ENCODE measurements at places on chromosomes 7 and 10.

- no peak for DNase-seq
Measured at GRCh38 chr7:55019691-55020465, 1.1 kb downstream of the EGFR start.

DNA sequence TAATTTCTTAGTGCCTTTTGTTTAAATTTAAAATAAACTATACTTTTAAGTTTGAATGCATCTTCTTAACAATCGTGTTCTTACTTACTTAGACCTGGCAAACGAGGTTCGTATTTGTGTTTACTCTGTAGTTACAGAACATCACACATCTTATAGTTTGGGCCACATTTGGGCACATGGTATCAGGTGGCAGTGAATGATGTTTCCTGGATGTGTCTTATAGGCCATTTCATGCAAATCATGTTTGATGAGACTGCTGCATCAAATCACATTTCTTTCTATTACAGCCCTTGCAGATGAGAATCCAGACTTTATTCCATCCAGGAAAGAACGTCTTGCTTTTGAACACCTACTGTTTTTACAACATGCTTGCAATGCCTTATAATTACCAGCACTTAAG is 78.5 kb downstream of the RBM33 start:
- no peak for DNase-seq

- DNase-seq = no peak
Measured at GRCh38 chr10:15237351-15237750, 68.9 kb upstream of the NMT2 start.

DNA sequence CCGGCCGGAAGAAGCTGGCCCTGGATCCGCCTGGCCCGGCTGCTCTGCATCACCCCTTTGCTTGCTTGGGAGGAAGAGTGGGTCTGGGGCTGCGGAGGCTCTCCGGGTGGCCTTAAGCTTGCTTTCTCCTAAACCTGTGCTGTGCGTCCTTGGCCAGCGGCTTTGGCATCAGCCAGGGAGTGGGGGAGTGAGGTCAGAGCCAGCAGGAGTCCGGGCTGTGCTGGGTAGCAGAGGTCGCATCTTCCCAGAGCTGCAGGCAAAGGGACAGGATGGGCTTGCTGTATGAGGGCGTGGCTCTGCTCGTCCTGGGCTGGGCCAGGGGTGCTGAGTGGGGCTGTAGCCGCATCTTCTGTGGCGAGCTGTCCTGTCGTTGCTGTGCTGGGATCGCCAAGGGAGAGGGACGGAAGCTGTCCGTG is 21.1 kb downstream of the BNIP3 start:
- no peak for DNase-seq

GRCh38 chr10:129319934-129320333 is 147.1 kb upstream of the MGMT start:
- no peak for DNase-seq

- no peak for DNase-seq
Measured at GRCh38 chr7:47627580-47628283, 45.8 kb upstream of the TNS3 start.

DNA sequence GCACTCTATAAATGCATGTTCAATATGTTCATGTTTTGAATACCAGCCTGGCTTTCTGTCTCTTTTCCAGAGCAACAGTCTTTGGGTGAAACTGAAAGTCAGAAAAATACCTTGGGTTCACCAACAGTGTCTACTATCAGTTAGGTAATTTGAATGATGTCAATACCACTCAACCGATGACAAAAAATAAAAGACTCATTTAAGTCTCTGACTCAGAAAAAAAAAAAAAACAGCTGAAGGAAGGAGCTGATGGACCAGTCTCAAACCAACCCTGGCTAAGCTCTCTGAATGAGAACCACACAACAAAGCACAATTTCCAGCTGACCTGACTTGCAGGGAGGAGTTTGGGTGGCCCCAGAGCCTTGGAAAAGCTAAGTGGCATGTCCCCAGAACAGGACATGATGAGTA is 42.5 kb downstream of the ABLIM1 start:
- DNase-seq = no peak

DNA sequence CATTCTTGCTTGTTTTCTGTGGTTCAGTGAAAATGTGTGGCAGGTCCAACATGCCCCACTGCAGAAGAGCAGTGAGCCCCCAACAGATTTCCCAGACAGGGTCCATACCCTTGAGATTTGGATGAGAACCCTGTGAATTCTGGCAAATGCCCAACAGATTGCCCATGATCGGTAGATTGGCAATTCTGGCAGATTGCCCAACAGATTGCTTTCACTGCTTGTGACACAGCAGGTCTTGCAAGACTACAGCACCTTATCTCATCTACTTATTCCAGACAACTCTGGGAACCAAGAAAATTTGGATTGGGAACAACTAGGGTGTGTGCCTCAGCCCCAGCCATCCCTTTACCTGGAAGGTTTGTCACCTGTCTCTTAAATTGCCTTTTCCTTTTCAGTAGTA is 143.7 kb upstream of the COL1A2 start:
- DNase-seq = no peak

DNA sequence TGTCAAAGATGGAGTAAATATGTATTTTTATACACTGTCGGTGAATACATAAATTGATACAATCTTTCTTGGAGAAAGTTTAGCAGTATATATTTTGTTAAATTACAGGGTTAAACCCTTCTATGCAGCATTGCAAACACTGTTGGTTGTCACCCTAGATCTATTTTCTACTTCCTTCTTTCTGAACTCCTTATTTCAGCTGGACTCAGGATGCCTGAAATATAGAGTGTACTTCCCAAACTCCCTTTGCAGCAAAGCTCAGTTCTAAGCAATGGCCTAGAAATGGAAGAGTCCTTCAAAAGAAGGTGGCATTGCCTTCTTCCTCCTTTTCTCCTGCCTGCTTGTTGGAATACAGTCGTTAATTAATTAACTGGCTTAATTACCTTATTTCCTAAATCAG is 20.6 kb downstream of the CUBN start:
- no peak for DNase-seq

- DNase-seq = no peak
Measured at GRCh38 chr10:4046030-4046429, 261.0 kb upstream of the KLF6 start.

- DNase-seq = no peak
Measured at GRCh38 chr7:111832174-111832573, 269.9 kb upstream of the IMMP2L start.

GRCh38 chr7:8217200-8218068 is 44.5 kb downstream of the ICA1 start:
- DNase-seq = peak; percentile 63

DNA sequence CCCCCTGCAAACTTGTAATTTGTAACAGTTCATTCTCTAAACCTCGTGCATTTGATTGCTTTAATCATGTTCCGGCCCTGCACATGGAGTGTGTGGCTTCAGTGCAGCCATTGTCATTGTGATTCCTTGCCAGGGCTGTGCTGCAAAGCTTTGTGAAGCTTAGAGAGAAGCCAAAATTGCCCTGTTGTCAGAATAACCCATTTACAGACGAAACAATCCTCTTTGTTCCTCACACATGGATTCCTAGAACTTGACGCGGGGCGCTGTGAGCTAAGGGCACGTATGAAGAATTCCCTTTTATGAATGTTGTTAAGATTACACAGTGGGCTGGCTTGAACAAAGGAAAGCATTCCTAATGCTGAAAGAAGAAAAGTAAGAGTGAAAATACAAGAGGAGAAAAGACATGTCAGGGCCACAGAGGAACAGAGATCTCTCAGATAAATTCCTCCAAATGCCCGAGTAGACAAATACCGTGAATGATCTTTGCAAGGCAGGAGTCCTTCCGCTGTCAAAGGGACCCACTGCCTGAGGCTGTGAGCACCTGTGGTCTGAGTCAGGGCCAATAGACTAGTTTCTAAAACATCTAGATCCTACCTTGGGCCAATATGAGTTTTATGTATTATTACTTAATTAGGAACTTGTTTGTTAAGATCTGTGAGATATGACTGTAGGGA is 205.4 kb upstream of the C7orf33 start:
- no peak for DNase-seq

DNA sequence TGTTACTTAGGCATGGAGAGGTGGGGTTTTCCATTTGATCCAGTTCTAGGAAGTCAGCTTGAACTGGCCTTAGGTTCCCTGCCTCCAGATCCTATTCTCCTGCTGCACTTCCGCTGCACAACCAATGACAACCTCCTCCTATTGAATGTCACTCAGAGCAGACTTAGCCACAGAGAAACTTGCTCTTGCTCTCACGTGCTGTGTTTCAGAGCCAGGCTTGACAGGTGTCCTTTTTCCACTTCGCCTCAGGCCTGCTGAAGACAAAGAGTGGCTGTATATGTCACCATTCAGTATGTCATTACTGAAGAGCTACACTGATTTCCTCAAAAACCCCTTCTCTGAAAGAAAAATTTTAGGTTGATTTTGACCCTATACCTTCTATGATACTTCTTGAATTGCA is 115.4 kb upstream of the ETV1 start:
- DNase-seq = no peak

DNA sequence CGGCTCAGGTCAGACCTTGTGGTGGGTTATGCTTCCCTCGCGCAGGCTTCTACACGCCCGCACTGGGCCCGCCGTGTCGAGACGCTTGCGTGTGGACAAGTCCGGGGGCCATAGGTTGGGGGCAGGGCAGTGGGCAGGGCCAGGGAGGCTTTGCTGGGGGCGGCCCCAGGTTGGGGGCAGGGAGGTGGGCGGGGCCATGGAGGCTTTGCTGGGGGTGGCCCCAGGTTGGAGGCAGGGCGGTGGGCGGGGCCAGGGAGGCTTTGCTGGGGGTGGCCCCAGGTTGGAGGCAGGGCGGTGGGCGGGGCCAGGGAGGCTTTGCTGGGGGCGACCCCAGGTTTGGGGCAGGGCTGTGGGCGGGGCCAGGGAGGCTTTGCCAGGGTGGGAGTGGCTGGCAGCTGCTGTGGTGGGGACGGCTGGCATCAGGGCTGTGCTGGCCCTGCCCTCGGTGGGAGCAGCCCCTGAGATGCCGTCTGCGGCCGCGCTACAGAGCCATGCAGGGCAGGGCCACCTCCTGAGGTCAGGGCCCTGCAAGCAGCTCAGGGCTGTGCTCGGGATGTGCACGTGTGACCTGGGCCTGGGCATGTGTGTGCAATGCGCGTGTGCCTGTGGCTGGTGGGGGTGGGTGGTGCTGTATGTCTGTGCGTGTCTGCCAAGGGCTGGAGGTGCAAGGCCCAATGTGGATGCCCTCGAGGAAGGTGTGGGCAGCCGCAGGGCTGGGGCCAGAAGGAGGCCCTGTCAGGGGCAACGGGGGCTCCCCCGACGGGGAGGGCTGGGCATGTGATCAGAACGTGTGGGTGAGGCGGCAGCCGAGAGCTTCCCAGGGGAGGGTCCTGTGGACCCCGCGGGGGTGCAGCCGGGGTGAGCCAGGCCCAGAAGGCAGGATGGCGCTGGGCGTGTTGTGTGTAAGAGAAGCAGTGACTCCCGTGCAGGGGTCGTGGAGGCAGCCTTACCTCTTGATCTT is 72.5 kb upstream of the NKX6-2 start:
- DNase-seq = no peak

DNA sequence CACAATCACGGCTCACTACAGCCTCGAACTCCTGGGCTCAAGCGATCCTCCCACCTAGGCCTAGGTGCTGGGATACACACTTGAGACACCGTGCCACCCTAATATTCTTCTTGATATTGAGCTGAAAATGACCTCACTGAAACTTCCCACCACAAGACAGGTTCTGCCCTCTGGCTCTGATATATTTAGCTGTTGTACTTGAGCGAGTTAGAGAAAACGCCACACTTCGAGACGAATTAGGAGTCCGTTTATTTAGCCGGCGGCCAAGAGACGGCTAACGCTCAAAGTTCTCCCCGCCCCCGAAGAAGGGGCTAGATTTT is 17.9 kb downstream of the ZC3HAV1 start:
- no peak for DNase-seq

GRCh38 chr7:69685293-69685631 is 87.0 kb downstream of the AUTS2 start:
- DNase-seq = no peak

DNA sequence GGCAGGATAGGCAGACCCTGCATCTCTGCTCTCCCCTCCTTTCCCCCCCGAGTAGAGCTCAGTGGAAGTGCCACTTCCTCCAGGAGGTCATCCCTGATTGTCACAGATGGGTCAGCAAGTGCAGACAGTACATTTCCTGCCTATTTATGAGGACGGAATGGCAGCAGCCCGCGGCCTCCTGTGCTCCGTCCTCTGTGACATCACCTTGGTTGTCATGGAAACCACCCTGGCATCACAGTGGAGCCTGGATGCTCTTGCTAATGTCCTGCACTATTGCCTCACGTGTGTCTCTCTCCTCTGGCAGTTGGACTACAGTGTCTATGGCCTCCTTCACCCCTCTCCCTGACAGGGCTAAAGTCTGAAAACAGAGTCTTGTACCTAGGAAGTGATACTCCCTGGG is 148.6 kb downstream of the SH3PXD2A start:
- DNase-seq = no peak

Data from Kasumi-1 (cell line).